ENCODE measurements at places on chromosomes 1 and 21. TPM values are rescaled to one million over a fixed set of nuclear protein-coding genes. Genes with fewer than 3 reads are reported as not detected.

DNA sequence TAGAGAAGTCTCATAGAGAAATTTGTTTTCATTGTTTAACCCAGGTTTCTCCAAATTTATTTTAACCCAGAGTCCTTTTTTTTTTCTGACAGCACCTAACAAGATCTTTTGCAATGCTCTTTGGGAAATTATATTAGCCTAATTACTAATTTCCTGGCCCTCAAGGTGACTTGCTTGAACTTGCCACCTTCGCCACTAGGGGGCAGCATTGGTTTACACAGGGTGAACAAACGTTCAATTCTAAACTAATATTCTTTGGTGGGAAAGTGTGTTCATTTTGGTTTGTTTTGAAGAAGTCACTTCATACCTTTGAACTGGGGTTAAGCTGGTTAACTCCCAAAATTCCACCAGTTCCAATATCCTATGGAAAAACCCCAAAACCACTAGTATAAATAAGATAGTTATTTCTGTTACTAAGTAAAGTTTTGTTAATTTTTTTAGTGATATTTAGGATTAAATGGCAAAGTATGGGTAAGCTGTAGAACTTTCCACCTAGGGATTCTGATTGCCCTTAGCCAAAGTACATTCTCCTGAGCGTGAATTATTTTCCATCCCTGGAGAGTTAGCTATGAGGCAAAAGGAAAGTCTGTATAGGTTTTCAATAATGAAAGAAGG is 13.0 kb downstream of the CCDC190 start:
- DNase-seq, result peak; percentile 28

GRCh38 chr1:1246577-1247340 is at the start of gene C1QTNF12:
Gene C1QTNF12, minus strand, starts transcription at chr1:1246722. Its CDS starts 32 bp downstream, at chr1:1246690.
- no peak for DNase-seq

GRCh38 chr1:156704166-156704711 is 1.1 kb downstream of the CRABP2 start:
- DNase-seq, result no peak

- no peak for DNase-seq
Measured at GRCh38 chr1:160357286-160358002, 9.4 kb upstream of the NHLH1 start.

Gene TBX15
- 0.31 TPM for polyA plus RNA-seq

All from right lung (tissue), 10 donors.